Brain (organoid and tissue), 16 donors: ENCODE measurements at places on chromosomes 12 and 14.

- no peak for DNase-seq
Observed at GRCh38 chr14:70920608-70921007, 13.3 kb downstream of the PCNX1 start.

GRCh38 chr12:79119796-79120195 is 255.2 kb downstream of the SYT1 start:
- DNase-seq = no peak

- DNase-seq = peak; percentile 33
Observed at GRCh38 chr12:75302225-75302624, 27.9 kb downstream of the CAPS2 start.

DNA sequence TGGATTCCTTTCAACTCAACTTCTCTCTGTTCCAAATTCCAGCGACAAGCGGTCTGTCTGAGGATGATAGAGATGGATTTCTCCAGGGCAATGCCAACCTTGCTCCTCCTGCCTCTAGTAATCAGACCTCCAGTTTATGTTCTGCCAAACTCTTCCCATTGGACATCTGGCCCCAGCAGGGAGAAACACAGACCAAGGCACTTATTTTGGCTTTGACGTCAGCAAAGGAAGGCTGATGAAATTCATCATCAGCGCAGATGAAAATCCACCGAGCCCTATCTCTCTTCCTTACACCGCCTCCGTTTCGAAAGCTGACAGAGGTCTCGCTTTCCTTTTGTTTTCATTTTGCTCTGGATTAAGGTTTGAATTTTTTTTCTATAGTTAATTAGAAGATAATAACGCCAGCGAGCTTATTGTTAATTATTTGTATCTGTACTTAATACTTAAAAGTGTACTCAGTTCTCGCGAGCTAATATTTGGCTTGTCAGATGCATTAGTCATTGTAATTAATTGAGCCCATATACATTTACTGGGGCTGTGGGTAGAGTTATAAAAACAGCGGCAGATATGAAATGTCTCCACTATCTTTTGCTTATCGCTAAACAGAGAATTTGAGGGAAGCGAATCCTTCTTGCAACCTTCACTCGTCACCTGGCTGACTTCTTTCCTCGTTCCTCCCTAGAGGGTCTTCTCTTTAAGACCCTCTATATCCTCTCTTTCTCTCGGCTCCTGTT is 35.9 kb upstream of the MED13L start:
- no peak for DNase-seq

DNA sequence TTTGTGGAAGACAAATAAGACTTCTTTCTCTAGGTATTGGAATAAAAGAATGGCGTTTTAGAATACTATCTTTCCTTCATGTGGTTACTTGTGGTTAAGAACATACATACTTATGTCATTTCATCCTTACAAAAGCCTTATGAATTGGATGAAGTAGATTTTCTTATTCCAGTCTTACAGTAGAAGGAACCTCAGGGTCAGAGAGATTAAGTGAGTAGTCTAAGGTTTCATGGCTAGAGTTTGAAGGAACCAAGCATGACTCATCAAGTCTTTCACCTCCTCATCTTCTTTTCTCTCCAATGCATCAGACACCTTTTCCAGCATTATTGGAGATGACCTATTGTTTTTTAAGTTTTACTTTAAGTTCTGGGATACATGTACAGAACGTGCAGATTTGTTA is 92.9 kb upstream of the NEDD1 start:
- DNase-seq = no peak

- no peak for DNase-seq
Observed at GRCh38 chr14:73749706-73750530, 35.7 kb upstream of the PNMA1 start.

DNA sequence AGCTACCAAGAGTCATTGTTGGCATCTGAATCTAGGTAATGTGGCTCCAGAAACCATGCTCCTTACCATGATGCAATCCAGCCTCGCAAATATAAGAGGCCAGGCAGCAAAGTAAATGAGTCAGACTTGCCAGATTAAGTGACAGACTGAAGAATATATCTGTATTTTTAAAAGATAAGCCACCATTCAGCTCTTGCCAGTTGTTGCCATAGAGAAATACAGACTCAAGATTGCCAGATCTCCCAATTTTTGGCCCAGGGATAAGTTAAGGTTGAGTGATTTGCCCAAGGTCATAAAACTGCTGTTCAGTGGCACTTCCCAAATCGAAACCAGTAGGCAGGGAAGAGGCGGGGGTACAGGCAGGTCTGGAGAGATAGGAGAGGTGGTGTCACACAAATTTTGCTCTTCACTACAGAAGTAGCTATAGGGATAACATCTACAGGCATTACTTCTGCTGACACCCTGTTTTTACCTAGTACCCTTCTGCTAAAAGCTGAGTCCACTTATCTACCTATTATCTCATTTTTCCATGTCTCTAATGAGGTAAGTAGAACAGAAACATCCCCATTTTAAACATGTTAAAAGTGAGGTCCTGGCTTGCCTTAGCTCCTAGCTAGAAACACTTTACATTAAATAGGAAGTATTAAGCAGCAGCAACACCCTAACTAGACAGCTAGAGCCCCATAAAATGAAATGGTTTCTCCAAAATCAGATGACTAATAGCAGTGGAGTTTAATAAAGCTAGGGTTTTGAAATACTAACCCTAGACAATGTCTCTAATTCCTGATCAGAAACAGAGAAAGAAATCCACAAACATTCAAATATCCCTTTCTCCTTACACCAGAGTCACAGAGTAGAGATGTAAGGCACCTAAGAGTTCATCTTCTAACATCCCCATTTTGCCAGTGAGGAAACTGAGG is 19.5 kb downstream of the DCAF5 start:
- DNase-seq = no peak

DNA sequence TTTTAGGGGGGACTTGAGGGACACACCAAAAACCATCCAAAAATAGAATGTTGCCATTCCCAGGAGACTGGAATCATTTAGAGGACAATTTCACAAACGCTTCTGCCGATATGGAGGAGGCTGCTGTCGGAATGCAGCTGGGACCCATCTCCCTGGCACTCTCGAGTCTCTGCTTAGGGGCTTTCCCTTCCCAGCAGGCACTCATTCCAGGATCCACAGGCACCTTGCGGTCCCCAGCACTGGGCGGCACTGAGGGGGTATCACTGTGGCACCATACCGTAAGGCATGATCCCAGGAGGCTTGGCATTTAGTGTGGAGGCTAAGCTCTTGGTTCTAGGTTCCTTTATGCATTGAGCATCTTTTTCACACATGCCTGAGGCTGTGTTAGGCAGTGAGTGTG is 36.6 kb upstream of the LTBP2 start:
- DNase-seq = no peak

GRCh38 chr12:127108360-127109215 is 1158.4 kb upstream of the TMEM132C start:
- DNase-seq = peak; percentile 54

DNA sequence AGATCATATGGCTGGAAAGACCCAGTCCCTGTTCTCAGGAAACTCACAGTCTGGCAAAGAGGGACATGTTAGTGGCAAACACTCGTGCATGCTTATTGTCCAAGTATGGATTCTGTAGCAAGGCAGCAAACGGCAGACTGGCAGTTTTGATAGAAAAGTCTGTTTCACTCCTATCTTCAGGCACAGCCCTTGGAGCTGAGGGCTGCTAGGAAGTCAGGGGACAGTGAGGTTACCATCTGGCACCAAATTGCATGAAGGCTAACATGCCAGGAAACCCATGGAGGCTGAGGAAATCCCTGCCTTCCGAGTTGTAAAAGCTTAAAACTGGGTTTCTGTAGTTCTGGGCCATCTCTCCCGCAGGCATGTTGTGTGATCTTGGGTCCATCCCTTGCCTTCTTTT is 32.9 kb downstream of the CALM1 start:
- DNase-seq = peak; percentile 57

GRCh38 chr14:50874757-50875156 is 2.9 kb downstream of the ABHD12B start:
- DNase-seq = no peak
